ENCODE measurements at places on chromosomes 4 and X. TPM values are rescaled to one million over a fixed set of nuclear protein-coding genes. Genes with fewer than 3 reads are reported as not detected.

COQ2 gene
- total RNA-seq = 25.1 TPM

GYPE gene
- total RNA-seq = 1.9 TPM

SPANXA1 gene
- total RNA-seq = not detected

RPA4 gene
- total RNA-seq = 0.23 TPM

CLOCK gene
- total RNA-seq = 11.3 TPM

SNCA gene
- total RNA-seq = 0.56 TPM

SMIM10 gene
- 3.2 TPM for total RNA-seq

OPN1MW gene
- total RNA-seq = not detected

FMR1NB gene
- not detected for total RNA-seq

TMEM271 gene
- not detected for total RNA-seq

ZIC3 gene
- total RNA-seq = not detected

STBD1 gene
- total RNA-seq = not detected

CTAG1B gene
- total RNA-seq = not detected

ATP2B3 gene
- not detected for total RNA-seq

HS6ST2 gene
- 0.26 TPM for total RNA-seq

GAB3 gene
- total RNA-seq = 3.4 TPM

EDA gene
- 1.4 TPM for total RNA-seq

STK32B gene
- total RNA-seq = not detected

GLRA2 gene
- total RNA-seq = not detected

HMX1 gene
- not detected for total RNA-seq

UGDH gene
- total RNA-seq = 34.8 TPM

TRIM60 gene
- not detected for total RNA-seq

PDCL2 gene
- total RNA-seq = not detected

ZNF711 gene
- total RNA-seq = 1.5 TPM

FGF16 gene
- 0.22 TPM for total RNA-seq

SLC10A3 gene
- total RNA-seq = 18.0 TPM

BRS3 gene
- total RNA-seq = not detected

PPARGC1A gene
- total RNA-seq = not detected

DMRTC1B gene
- not detected for total RNA-seq

CSAG1 gene
- not detected for total RNA-seq

P2RY4 gene
- not detected for total RNA-seq

SHROOM4 gene
- total RNA-seq = not detected

UGT2A1 gene
- total RNA-seq = not detected

FLNA gene
- 696 TPM for total RNA-seq

ZMAT1 gene
- total RNA-seq = 2.7 TPM

ANXA5 gene
- 60.0 TPM for total RNA-seq

PTCHD1 gene
- total RNA-seq = not detected

BEX2 gene
- 18.1 TPM for total RNA-seq

RENBP gene
- 15.2 TPM for total RNA-seq

TMEM255A gene
- total RNA-seq = not detected

HSPA4L gene
- 3.8 TPM for total RNA-seq

TMPRSS11A gene
- not detected for total RNA-seq

RHOH gene
- 114 TPM for total RNA-seq

SLC10A6 gene
- total RNA-seq = not detected

MAGEC2 gene
- total RNA-seq = not detected

FAM9C gene
- total RNA-seq = not detected

IGSF1 gene
- not detected for total RNA-seq

HHIP gene
- not detected for total RNA-seq

Measured in activated naive CD8-positive, alpha-beta T cell treated with anti-CD3 and anti-CD28 coated beads for 36 hours (primary cell).